SK-N-SH (cell line): ENCODE measurements at places on chromosomes 3 and 15. TPM values are rescaled to one million over a fixed set of nuclear protein-coding genes. Genes with fewer than 3 reads are reported as not detected.

PRSS50 gene
- polyA plus RNA-seq: not detected in 2 replicates

DNA sequence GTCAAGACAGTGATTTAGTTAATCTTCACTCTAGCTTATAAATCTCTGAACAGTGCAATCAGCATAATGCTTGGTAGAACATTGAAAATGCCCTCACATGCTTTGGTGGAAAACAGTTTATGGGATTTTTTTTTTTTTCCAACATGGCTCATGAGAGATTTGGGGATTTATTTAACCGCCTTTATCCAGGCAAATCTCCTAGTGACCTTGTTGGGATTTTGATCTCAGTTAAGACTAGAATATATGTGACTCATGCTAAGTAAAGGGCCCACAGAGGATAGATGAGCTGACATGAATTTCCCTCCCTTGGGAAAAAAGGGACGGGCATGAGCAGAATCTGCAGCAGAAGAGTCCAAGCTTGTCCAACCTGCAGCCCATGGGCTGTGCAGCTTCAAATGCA, 18.7 kb downstream of the LRTM1 start:
- peak overlapping the region; percentile 25 for H3K27ac ChIP-seq
- H3K4me1 ChIP-seq: peaks cover 7% of the 10 kb centered on the region; the same call in 1 of the 2 replicates
- no peaks in the 10 kb centered on the region for H3K27me3 ChIP-seq
- no peak for DNase-seq
- H3K36me3 ChIP-seq: no peaks in the 10 kb centered on the region

DNA sequence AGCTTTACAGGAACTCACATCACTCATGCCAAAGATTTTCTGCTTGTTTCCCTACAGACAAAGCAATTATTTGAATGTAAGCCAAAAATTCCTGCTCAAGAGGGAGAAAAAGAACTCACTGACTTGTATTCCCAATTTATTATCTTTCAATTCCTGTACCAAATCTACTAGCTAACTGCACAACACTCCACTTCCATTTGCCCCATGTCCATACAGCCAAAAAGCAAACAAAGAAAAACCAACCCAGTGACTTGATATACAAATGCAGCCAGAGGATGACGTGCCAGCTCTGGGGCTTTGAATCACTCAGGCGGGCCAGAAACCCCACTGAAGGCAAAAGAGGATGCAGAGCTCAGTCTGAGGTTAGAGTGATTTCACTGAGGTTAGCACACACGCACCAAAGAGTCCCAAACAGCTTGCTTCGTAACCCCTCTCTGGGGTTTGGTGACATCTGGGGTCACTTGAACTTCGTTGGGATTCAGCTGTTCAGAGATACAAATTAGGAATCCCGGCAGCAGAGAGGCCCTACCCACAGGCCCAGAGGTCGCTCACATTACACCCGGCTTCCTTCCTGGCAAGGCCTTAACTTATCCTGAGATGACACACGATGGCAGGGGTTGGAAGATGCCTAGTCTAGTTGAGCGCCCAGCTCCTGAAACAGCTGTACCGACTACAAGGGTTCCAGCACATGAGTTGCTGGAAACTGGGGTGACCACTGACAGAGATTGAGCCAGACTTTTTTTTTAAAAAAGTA, 1.6 kb downstream of the RFTN1 start:
- peak overlapping the region; percentile 86 for H3K4me3 ChIP-seq
- DNase-seq: no peak
- peak overlapping the region; percentile 100 for H3K27ac ChIP-seq
- no peaks in the 10 kb centered on the region for H3K36me3 ChIP-seq
- no peaks in the 10 kb centered on the region for H3K27me3 ChIP-seq

- H3K27ac ChIP-seq: no peak overlapping the region
- no peak overlapping the region for H3K4me3 ChIP-seq
- H3K27me3 ChIP-seq: peaks cover 8% of the 10 kb centered on the region; the same call in 1 of the 2 replicates
- H3K4me1 ChIP-seq: peaks cover 66% of the 10 kb centered on the region
- no peaks in the 10 kb centered on the region for H3K36me3 ChIP-seq
- DNase-seq: no peak
Measured at GRCh38 chr15:31303726-31304648, 22.6 kb upstream of the KLF13 start.

GRCh38 chr3:157438194-157438730, 1.6 kb downstream of the PTX3 start:
- H3K4me1 ChIP-seq: peaks cover 5% of the 10 kb centered on the region; the same call in 1 of the 2 replicates
- peaks cover 16% of the 10 kb centered on the region; the same call in 1 of the 2 replicates for H3K36me3 ChIP-seq
- H3K4me3 ChIP-seq: peak overlapping the region; percentile 68
- H3K27ac ChIP-seq: peak overlapping the region; percentile 85; the same call in 1 of the 2 replicates
- H3K27me3 ChIP-seq: no peaks in the 10 kb centered on the region

GRCh38 chr3:152357587-152357986, 88.9 kb downstream of the MBNL1 start:
- no peaks in the 10 kb centered on the region for H3K27me3 ChIP-seq
- H3K4me3 ChIP-seq: no peak overlapping the region
- peak overlapping the region; percentile 54 for H3K27ac ChIP-seq
- peaks cover 10% of the 10 kb centered on the region for H3K4me1 ChIP-seq
- H3K36me3 ChIP-seq: peaks cover 40% of the 10 kb centered on the region

GRCh38 chr15:79332824-79333510, 22.1 kb downstream of the TMED3 start:
- H3K4me1 ChIP-seq: no peaks in the 10 kb centered on the region
- no peak overlapping the region for H3K27ac ChIP-seq
- no peak for DNase-seq
- H3K27me3 ChIP-seq: no peaks in the 10 kb centered on the region
- no peaks in the 10 kb centered on the region for H3K36me3 ChIP-seq

GASK1A gene
- polyA plus RNA-seq: not detected in 2 replicates

TRAT1 gene
- polyA plus RNA-seq: not detected in 2 replicates

GRCh38 chr3:140597364-140597763, 80.5 kb upstream of the TRIM42 start:
- DNase-seq: no peak
- H3K27ac ChIP-seq: no peak overlapping the region
- no peaks in the 10 kb centered on the region for H3K27me3 ChIP-seq
- no peaks in the 10 kb centered on the region for H3K36me3 ChIP-seq
- H3K4me1 ChIP-seq: peaks cover 5% of the 10 kb centered on the region
- H3K4me3 ChIP-seq: no peak overlapping the region

GRCh38 chr3:186520957-186521842, 23.0 kb downstream of the CRYGS start:
- no peaks in the 10 kb centered on the region; the same call in 1 of the 2 replicates for H3K27me3 ChIP-seq
- H3K4me3 ChIP-seq: no peak overlapping the region
- H3K4me1 ChIP-seq: no peaks in the 10 kb centered on the region
- DNase-seq: no peak
- H3K27ac ChIP-seq: no peak overlapping the region
- H3K36me3 ChIP-seq: no peaks in the 10 kb centered on the region

DNA sequence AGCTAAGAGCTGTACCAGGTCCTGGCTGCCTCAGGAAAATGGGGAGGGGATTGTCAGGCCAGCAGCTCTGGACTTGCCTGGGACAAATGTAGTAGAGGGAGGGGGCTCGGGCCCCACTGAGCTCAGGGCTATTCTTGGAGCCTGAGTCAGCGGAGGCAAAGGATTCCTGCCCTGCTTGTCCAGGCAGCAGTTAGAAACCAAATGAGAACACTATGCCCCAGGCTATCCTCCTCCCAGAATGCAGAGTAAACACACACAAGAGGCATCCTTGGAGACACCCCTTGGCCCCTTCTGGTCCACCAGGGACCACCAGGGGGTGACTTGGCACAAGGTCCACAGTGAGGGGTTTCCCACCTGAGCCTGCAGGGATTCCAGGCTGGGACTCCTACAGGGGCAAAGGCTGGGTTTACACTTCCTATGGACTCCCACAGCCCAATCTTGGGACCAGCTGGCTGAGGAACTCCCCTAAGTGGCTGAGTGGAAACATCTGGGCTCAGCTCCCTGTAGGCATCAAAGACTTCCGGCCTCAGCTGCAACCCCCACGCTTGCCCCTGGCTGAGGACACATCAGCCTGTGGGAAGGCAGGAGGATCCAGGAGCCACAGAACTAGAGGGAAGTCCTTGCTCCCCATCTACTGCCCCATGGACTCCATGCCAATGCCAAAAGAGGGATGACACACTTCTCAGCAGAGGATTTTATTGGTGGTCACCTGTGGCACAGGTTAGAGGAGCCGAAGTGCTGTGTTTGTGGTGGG, 3.4 kb upstream of the COL7A1 start:
- no peak overlapping the region for H3K4me3 ChIP-seq
- H3K36me3 ChIP-seq: peaks cover 10% of the 10 kb centered on the region
- no peaks in the 10 kb centered on the region for H3K27me3 ChIP-seq
- H3K27ac ChIP-seq: peak overlapping the region; percentile 62
- peaks cover 30% of the 10 kb centered on the region; the same call in 1 of the 2 replicates for H3K4me1 ChIP-seq
- no peak for DNase-seq

CCDC54 gene
- not detected in 2 replicates for polyA plus RNA-seq

WDR76 gene
- 1.8 TPM in 2 replicates for polyA plus RNA-seq
